Left ventricle myocardium superior (tissue), 1 donor: ENCODE measurements at places on chromosomes 4 and X. TPM values are rescaled to one million over a fixed set of nuclear protein-coding genes. Genes with fewer than 3 reads are reported as not detected.

DNA sequence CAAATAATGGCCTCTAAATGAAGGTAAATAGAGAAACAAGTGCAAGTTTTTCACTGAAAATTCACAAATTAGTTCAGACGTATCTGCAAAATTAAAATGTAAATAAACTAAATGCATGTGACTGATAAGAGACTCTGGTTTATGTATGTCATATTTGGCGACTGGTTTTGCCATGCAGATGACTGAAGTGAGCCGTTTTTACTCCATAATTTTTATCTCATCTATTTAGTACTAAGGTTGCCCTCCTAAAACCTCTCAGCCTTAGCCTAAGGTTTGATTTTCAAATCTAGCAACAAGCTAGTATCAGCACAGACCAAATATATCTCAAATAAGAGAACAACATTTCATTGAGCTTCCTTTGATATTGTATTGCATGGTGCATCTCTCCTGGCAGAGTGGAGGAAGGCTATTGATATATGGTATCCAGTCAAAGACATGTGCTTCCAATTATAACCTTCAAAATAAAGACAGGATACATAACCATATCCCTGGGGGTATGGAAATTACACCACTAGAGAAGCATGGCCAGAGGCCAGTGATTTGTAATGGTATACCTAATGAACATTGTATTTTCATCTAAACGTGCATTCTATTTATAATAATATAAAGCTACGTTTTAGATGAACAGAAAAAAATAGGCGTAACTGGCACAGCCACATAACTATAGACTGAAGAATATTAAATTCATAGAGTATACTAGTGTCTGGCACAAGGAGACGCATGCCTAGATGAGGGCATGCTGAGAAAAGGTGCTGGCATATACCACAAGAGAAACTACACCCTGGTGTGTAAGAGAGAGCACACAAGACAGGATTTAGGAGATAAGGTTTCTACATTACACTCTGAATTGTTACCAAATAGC lies 392.6 kb upstream of the INTU start:
- no peak for DNase-seq

DNA sequence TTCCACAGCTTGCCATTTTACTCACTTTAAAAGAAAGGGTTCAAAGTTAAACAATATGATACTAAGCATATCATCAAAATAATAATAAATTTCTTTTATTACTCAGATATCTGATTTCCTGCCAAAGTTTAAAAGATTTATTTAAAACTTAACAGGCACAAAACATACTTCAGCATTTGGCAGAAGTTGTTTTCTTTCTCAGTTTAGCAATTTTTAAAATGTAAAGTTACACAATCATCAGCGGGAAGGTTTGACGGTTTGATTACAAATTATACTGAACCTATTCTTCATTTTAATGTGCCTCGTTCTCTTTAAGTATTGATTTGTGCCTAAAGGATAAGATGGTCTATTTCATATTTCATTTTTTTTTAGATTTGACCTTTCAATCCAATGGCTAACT lies 227.2 kb downstream of the APBB2 start:
- DNase-seq, result no peak

- no peak for DNase-seq
Measured at GRCh38 chrX:116499780-116500179, 37.0 kb upstream of the CT83 start.

The RAB41 gene
- not detected for total RNA-seq

GRCh38 chr4:85595796-85596559 lies 121.0 kb downstream of the ARHGAP24 start:
- no peak for DNase-seq

The F8A3 gene
- total RNA-seq, result not detected

DNA sequence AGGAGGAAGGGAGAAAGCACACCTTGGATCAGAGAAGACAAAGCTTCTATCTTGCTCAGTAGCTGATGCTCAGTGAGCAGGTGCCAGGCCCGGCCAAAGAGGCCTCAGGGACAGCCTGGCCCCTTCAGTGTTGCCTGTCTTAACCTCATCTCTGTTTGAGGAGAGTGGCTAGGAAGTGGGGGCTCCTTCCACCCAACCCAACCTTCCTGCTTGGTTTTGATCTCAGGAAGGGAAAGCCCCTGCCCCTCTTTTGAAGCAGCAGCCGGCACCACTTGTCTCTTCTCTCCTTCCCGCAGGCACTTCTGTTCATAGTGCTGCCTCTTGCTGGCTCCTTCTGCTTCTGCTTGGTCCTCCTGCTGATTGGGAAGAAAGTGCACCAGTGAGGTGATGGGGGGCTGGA lies 2.4 kb upstream of the AFF2 start:
- no peak for DNase-seq

The HTN1 gene
- not detected for total RNA-seq

The EDA gene
- total RNA-seq, result 12.8 TPM
